ENCODE measurements at places on chromosomes 12 and 14. TPM values are rescaled to one million over a fixed set of nuclear protein-coding genes. Genes with fewer than 3 reads are reported as not detected.

The KTN1 gene
- total RNA-seq = 63.4 TPM

The FAM186B gene
- total RNA-seq = 0.32 TPM

The CBX5 gene
- 59.6 TPM for total RNA-seq

The EGLN3 gene
- 7.1 TPM for total RNA-seq

The SOAT2 gene
- total RNA-seq = not detected

Measured in epithelial cell of alveolus of lung (primary cell).